NCI-H2029 treated with DMSO at 0.1 percent for 48 hours (cell line): ENCODE measurements at places on chromosomes 7 and 10.

- DNase-seq = no peak
Observed at GRCh38 chr10:110357252-110357780, 52.6 kb upstream of the SMNDC1 start.

DNA sequence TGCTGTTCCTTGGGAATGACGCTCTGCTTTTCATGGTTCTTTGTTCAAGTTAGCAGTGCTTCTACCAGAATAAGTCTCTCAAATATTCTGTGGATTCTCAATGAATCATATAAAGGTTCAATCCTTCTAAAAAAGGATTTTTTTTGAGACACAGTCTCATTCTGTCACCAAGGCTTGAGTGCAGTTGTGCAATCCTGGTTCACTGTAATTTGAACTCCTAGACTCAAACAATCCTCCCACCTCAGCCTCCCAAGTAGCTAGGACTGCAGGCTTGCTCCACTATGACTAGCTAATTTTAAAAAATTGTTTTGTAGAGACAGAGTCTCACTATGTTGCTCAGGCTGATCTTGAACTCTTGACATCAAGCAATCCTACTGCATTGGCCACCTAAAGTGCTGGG, 64.9 kb upstream of the RELN start:
- DNase-seq = no peak

- no peak for DNase-seq
Observed at GRCh38 chr10:75959912-75960311, 528.5 kb downstream of the LRMDA start.

- DNase-seq = no peak
Observed at GRCh38 chr7:81846398-81846797, 76.6 kb upstream of the HGF start.

DNA sequence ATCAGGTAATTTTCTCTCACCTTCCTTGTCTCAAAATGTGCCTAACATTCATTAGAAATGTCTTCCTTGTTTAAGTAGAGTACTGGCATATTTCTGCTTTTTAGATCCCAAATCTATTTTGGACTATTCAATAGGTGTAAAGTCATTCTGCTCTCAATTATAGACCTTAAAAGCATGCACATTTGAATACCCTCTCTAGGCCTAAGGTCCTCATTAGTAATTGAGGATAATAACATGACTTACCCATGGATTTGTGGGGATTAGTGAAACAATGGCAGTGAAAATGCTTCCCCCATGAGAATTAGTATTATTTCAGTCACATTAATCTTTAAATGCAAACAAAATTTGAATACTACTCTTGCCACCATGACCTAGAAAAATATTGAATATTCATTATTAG, 1073.0 kb upstream of the CELF2 start:
- DNase-seq = no peak

DNA sequence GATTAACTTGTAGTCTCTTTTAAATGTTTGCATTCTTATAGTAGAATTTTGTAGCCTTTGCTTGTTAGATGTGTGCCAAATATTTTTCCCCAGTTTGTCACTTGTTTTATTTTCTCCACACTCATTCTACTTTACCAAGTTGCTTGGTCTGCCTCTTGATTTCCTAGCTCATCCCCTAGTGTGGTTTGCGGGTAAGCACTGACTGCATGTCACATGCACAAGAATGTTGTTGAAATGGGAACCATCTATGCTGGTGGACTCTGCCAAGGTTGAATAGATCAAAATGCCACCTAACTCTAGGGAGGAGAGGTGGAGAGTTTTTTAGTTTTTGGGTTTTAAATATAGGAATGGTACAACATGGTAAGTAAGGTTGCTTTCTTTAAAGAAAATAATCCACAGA, 47.6 kb downstream of the FZD1 start:
- DNase-seq = no peak

DNA sequence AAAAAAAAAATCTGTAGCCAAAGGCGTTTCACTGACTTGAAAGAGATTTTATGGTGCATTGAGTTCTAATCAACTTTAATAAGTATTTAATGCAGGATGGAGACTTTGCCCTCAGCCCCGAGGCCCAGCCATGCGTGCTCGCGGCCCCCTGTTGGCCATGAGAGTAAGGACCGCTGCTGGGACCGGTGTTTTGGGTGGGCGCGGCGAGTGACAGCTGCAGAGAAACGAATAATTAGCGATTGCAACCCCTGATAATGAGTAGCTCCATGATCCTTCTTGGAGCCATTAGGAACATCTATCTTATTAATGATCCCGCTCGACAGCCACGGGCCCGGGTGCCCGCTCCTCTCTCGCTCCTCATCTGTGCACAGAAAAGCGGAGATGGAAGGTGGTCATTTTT, 347.4 kb downstream of the RPS24 start:
- no peak for DNase-seq

DNA sequence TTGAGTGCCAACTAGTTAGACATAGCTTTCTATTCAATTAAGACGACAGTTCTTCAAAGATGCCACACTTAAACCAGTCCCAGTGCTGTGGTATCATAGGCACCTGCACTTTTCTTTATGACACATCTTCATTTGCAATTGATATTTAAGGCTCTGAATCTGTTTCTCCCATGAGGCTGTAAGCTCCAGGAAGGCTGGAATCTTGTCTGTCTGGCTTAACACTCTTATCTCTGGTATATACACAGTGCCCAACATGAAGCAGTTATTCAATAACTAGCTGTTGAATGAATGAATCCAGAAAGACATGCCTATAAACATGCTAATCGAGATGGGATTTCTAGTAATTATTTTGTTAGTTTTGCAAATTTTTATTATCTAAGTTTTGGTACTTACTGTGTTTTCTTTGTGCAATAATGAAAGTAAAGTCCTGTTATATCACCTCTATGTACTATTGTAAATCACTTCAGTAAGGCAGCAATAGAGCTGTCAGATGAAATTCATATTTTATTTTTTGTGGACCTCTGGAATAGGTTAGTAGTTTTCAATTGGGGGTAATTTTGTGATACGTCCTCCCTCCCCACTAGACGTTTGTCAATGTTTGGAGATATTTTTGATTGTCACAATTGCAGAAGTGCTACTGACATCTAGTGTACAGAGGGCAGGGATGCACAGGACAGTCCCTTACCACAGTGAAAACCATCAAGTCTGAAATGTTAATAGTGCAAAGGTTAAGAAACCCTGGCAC, 51.3 kb upstream of the STEAP4 start:
- DNase-seq = no peak

DNA sequence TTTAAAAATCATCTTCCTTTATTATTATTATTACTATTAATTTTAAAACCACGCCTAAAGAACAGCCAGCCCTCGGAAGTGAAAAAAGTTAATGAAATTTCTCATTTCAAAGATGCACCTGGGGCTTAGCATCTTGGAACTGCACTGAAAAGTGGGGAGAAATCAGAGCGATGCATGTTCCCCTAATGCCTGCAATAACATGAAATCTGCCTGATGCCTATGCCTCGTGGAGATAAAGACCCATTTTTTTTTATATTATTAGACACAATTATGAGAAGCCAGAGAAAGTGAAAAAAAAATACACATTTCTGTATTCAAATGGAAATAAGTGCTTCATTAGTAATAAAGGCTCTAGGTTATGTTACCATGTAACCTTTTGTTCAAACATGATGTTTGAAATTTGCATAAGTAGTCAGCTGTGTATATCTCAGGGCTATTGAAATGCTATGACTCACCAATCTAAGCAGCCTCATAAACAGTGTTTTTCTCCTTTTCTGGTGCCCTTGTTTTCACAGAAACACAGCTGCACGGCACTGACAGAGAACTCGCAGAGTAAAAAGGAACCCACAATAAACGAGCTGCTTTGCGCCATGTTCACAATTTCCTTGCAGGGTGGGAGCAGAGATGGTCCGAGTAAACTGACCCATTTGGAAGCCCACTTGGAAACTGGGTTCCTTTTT, 175.8 kb upstream of the PRKCQ start:
- DNase-seq = no peak

GRCh38 chr10:80503584-80504157, 34.0 kb upstream of the SH2D4B start:
- no peak for DNase-seq

DNA sequence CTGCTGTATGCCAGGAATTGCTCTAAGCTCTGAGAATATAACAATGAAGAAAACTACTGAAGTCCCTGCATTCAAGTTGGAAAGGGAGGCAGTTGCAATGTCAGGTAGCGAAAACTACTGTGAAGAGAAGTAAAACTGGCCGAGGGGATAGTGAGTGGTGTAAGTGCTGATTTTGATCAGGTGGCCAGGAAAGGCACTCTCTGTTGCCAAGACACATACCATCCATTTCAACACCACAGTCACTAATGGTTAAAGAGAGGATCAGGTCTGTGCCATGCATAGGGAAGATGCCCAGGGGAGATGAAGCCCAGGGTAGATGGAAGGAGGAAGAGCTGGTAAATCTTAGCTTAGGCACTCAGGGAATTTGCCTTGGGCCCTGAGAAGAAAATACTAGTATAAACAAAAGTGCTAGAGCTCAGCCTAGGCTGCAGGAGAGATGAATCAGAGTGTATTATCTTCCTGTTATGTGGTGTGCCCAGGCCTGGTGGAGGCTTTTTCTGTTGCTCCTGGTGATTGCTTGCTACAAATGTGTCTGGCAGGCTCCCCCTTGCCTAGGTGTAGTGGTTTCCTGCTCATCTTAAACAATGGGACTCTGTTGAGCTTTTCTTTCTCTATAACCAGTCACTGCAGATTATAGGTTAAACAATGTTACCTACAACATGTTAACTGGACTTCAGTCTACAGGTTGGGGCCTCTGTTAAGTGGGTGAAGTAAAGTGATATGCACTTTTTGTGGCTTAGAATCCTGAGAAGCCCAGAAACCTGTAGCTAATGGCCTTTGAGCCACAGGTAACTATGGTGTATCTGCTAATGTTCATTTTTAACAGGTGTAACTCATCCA, 125.5 kb downstream of the LRRC4 start:
- no peak for DNase-seq

DNA sequence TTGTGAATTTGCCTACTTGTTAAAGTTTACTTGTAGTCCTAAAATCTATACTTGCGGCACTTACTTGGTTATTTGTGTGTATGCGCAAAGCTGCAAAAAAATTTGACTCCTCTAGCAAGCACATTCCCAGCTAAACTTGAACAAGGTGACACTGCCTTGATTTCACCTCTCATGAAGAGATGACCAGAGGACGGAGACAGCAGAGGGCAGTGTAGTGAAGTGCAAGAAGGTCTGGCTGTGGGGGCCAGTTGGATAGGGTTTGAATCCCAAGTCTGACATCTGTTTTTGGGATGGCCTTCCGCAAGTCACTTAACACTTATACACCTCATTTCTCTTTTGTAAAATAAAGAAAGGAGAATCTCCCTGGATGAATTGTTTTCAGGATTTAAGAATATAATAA, 15.7 kb downstream of the SLK start:
- DNase-seq = no peak

DNA sequence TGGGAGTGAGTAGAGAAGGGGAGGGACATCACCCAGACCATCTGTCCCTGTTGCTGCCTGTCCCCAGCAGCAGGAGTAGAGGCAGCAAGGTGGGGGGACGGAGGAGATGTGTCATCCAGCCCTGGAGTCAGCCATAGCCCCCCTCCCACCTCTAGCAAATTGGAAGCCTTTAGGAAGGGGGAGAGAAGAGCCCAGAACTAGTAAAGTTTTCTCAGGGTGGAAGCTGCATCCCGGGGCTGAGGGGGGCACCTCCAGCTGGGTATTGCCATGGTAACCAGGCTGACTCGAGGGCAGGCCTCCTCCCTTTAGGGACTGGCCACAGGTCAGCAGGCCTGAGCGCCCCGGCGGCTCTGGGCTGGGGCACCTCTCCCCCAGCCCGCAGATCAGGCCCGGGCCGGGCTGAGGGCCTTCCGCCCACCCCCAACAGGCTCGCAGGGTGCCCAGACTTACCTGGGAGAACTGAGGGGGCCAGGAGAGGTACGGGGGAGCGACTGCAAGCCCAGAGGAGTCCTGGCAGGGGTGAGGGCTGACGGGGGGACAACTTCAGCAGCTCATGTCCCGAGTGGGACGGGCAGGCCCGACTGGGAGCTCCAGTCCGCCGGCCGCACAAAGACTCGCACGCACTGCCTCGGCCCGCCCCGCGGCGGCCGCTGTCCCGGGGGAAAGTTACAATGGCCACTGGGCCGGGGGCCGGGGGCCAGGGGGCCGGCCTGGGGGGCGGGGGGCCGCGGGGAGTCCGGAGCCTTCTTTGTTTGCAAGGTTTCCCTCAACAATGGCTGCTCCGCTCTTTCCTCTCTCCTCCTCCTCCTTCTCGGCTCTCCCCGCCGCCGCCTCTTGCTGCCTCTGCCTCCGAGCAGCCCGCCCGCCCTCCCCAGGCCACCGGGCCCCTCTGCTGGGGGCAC, 6.0 kb downstream of the LDB1 start:
- DNase-seq = no peak

GRCh38 chr7:35374858-35375257, 121.0 kb upstream of the TBX20 start:
- DNase-seq = no peak

DNA sequence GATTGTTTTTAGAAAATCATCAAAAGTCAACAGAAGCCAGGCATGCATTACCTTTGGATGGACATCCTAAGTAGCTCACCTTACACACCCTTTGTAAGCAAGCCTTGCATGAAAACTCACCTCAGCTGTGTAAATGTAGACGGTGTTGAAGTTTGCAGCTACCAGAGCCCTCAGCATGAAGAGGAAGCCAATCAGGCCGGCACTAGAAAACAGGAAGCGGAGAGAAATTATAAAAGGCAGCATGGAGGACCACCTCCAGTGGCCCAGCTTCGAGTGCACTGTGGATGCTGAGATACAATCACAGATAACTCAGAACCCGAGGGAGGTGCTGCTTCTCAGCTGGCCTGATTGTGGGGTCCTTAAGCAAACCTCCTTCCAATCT, 75.3 kb downstream of the SVOPL start:
- peak; percentile 75 for DNase-seq

- no peak for DNase-seq
Observed at GRCh38 chr7:108015740-108016139, 12.8 kb upstream of the LAMB1 start.

DNA sequence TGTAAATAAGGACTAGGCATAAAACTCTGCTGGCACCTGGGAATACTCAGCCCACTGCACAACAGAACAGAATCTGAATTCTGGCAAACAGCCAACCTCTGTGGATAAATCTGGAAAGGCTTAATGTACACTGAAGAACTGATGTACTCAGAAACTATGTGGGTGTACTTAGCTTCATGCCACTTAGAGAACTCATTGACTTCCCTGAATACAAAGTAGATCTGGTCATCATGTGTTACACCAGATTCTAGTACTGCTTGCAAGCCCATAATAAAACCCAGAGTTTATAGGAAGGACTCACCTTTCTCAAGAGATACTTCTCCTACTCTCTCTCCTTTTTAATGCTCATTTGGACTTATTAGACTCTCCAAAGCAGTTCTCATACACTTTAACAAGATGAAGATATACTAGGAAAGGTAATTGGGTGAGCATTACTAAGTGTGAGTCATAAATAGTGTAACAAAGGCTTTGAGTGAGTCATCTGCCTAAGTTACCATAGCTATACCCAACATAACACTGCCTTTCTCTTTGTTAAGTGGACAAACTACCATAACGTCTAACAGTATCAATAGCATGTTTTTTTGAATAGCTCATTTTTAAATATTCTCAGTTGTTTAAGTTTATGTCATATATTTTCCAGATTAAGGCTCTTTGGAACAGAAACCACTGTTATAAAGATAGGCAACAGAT, 309.1 kb downstream of the MDFIC start:
- no peak for DNase-seq
